ENCODE measurements at places on chromosomes 1 and 21.

DNA sequence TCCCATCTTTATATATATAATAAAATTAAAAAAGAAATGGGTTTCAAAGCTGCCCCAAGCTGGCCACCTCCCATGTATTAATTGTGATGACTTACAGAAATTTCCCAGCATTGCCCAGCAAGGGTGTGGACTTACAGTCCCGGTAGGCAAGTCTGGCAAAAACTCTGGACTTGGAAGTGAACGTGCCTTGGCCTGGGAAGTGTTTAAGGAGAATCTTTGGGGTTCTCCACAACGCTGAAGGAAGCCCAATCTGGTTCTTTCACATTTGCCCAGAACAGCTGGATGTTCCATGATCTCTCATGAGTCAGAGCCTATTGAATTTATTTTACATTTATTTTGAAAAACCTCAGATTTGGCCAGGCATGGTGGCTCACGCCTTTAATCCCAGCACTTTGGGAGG is 98.4 kb upstream of the SLC45A1 start:
- no peak for DNase-seq

DNA sequence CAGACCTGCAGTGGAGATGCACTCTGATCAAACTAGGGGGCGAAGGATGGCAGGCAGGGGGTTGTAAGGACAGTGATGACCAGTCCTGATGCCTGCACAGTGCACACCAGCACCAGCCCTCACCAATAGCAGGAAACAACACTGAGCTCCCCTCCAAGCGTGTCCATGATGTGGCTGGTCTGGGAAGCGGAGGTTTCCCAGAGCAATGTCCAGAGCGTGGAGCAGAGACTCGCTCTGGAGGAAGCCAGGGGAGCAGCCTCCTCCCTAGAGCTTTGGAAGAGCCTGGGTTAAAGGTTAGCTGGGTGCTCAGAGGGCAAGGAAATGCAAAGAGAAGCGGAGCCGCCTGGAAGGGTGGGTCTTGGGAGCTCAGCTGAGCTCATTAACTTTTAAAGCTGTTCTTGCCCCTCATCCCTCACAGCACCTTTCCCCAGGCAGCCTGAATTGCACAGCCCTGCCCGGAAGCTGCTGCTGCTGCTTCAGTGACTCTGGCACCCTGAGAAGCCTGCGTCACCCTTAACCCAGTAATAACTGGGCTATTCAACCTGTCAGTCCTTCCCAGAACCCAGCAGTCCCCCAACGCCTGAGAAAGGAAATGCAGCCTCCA is 162.2 kb upstream of the RAB4A start:
- DNase-seq = no peak

DNA sequence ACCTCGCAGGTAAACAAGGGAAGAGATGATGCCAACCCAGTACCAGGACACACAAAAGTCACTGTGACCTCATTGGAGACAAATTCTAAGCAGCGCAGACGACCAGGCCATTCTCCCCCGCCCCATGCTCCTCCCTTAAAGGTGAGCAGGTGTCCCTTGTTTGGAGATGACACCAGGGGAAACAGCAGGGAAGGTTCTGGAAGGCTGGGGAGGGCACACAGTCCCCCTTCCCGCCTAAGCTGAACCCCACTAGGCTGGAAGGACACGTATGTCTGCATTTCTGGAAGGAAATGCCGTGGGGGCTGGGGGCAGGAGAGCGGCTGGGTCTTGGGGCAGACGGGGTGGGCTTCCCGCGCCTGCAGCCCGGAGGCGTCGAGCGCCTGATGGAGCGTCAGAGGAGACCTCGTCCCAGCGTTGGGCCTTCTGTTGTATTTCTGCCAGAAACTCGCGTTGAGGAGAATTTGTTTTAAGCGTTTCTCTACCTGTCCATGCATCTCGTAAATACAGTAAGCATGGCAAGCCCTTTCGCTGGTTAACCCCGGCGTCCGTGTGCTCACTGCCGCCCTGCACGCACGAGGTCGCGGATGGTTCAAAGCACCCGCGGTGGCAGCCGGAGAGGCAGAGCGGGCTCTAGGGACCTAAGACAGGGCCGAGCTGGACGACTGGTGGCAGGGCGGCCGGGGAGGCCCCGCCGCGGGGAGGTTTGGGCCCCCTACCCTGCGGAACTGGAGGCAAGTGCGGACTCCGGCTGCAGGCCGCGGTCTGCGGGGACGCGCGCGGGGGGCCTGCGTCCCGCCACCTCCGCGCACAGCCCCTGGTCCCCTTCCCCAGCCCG is 1.2 kb upstream of the LHX4 start:
- no peak for DNase-seq

- no peak for DNase-seq
These were observed 205.6 kb downstream of the APP start for GRCh38 chr21:25964926-25965325.

GRCh38 chr1:8941906-8942305 is 3.8 kb upstream of the CA6 start:
- DNase-seq = no peak

DNA sequence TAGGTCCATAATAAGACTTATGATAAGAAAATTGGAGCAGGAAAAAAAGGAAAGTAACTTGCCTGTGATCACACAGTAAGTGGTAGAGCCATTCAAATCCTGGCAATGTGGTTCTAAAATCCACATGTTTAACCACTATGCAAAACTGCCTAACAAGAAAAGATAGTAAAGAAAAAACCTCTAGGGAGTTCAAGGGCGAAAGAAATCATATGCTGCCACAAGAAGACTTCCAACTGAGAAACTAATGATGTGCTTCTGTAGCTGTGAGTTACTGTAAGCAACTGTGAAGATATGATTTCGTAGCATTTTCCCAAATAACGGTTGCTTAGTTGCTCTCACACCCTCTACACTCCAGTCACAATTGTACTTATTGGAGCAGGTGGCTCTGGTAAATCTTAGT is 20.9 kb upstream of the LYPLAL1 start:
- DNase-seq = no peak

GRCh38 chr1:25702101-25702775 is 85.6 kb downstream of the MAN1C1 start:
- DNase-seq = no peak

DNA sequence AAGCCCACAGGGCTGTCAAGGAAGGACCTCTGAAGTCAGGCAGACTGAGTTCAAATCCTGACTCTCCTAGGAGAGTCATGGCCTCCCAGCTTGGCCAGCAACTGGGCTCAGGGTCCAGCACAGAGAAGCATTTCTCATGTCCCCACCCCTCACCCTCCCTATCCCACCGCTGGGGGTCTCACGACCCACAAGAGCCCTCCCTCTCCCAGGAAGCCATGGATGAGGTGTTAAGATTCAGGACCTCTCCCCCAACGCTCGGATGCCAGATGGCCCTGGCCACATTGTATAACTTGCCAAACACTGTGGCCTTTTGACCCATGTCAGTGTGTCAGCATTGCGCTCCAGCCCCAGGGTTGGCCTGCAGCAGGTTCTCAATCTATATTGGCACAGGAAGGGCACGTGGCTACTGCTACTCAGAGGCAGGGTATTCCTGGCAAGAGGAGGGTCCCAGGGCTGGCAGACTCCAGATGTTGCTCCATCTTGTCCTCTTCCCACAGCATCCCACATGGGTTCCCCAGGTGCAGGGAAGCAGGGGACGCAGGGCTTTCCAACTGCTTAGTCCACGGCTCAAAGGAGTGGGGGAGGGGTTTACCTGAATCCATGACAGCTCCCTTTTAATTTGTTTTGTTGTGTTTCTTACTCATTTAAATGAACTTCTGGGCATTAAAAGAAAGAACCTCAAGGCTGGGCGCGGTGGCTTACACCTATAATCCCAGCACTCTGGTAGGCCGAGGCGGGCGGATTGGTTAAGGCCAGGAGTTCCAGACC is 10.5 kb downstream of the SLC2A1 start:
- no peak for DNase-seq

DNA sequence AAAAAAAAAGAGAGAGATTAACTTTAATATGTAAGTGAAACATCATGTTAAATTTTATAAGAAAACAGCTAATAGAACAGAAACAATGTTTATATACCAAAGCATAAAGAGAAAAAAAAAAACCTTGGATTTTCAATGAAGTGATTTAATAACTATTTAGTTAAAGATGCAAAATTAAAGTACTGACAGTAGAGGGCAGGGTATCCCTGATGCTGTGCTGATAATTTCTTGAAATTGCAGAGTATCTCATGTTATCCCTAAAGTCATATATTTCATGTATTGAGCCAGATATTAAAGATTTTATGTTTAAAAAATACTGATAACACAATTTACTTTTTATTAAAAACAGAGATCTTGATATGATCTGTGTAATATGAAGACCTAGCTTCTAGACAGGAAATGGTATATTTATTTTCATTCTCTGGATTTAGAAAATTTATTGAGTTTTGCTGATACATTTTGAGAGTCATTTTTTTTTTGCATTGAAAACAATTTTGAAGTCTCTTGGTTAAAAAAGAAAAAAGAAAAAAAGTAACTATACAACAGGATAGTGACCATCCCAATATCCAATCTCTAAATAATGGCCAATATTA is 273.2 kb downstream of the USP25 start:
- DNase-seq = peak; percentile 34

DNA sequence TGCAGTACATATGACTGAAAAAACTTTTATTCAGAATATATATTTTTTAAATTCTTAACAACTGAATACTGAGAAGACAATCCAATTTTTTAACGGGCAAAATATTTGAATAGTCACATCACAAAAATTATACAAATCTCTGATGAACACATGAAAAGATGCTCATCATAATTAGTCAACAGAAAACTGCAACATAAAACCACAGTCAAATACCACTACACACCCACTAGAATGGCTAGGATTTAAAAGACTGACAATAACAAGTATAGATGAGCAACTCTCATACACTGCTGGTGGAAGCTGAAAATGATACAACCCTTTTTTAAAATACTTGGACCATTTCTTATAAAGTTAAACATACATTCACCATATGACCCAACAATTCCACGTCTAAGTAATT is 87.7 kb upstream of the TNFSF4 start:
- DNase-seq = no peak

GRCh38 chr1:84298328-84298683 is 3.2 kb upstream of the SAMD13 start:
- no peak for DNase-seq
